ENCODE measurements at places on chromosomes 4 and X.

DNA sequence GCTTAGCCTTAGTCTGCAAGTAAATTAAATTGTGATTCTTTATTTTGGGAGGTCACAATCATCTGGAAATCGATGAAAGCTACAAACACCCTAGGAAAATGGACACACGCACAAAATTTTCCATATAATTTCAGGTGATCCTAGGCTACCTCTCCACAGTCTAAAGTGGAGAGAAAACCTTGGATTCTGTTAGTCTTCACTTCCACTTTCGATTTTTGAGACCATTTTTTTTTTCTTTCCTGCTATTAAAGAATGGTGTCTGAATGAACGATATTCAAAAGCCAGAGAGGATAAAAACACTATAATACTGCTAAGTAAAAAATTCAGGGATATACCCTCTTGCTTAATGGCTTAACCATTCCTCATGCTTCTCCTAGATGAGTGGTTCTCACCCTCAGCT lies 1.7 kb downstream of the FBXL5 start:
- DNase-seq = no peak

DNA sequence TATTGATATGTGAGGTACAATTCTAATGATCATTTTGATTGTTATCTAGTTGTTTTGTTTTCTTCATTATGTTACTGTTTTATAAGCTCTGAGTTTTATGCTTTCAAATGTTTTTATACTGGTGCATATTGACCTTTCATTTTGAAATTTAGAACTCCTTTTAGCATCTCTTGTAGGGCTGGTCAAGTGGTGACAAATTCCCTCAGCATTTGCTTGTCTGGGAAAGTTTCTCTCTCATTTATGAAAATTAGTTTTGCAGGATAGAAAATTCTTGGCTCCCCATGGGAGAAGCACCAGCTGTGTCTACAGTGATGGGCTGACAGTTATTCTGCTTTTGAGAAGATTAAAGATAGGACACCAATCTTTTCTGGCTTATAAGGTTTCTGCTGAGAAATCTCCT lies 105.3 kb upstream of the SPRY1 start:
- no peak for DNase-seq

- no peak for DNase-seq
Observed at GRCh38 chrX:2317527-2318055, 183.2 kb downstream of the DHRSX start.

GRCh38 chrX:68705986-68706385 lies 58.5 kb downstream of the STARD8 start:
- no peak for DNase-seq

DNA sequence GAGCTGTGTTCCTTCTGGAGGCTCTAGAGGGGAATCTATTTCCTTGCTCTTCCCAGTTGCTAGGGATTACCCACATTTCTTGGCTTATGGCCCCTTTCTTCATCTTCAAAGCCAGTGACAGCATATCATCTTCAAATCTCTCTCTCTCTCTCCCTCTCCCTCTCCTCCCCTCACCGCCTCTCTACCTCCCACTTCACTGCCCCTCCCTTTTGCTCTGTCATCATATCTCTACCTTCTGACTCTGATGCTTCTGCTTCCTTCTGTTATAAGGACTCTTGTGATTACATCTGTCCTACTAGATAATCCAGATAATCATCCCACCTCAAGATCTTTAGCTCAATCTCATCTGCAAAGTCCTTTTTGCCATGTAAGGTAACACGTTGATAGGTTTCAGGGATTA lies 93.1 kb upstream of the TEX13D start:
- DNase-seq = no peak

- DNase-seq = no peak
Observed at GRCh38 chrX:124280294-124280902, 52.1 kb upstream of the TEX13D start.

DNA sequence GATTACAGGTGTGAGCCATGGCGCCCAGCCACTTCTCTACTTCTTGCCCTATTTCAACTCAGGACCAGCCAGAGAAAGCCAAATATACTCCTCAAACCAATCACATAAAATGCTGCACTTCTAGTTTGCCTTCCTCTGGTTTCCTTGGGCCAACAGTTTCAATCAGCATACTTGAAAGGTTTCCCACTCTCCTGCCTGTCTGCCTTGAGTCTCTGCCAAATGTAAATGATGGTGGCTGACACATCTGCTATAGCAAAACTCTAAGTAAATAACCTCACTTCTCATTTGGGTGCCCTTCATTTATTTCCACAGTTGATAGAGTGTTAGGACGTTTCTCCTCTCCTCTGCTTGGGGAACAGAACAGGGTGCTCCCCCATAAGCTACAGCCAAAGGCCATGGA lies 36.4 kb upstream of the PPA2 start:
- no peak for DNase-seq
